ENCODE measurements at places on chromosomes 11 and 22.

GRCh38 chr11:100602716-100603115 is 84.4 kb upstream of the ARHGAP42 start:
- no peak for DNase-seq

GRCh38 chr11:134802116-134802515 is 390.1 kb upstream of the B3GAT1 start:
- DNase-seq = no peak

DNA sequence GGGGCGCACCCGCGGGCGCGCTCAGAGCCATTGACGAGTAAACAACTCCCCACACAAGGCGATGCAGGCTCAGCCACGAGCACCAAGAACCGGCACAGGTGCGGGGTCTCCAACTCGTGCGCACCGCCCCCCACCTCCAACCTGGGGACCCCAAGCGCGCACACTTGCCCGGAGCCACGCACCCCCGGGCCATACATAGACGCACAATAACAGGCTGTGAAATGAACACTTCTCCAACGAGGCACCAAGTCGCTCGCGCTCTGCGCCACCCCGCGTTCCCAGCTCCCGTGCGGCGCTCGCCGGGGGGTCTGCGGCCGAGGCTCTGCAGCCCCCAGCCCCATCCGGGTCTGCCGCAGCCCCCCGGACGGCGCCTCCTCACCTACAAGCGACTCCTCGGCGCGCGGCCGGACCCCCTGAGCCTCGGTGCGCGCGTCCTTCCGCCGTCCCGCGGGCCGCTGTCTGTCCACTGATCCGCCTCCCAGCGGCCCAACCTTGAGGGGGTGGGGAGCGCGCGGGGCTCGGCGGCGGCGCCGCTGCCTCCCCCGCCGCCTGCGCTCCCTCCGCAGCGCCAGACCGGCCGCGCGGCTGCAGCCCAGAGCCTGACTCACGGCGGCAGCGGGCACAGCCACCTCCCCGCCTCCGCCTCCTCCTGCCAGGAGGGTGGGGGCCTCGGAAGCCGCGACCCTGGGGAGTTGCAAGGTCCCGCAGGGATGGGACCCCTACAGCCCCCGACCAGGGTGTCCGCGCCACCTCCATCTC is 1.6 kb downstream of the IFITM10 start:
- DNase-seq = no peak

- DNase-seq = no peak
Observed at GRCh38 chr11:19595840-19596751, 116.5 kb upstream of the NAV2 start.

GRCh38 chr11:26743622-26744021 is 21.8 kb upstream of the SLC5A12 start:
- no peak for DNase-seq

DNA sequence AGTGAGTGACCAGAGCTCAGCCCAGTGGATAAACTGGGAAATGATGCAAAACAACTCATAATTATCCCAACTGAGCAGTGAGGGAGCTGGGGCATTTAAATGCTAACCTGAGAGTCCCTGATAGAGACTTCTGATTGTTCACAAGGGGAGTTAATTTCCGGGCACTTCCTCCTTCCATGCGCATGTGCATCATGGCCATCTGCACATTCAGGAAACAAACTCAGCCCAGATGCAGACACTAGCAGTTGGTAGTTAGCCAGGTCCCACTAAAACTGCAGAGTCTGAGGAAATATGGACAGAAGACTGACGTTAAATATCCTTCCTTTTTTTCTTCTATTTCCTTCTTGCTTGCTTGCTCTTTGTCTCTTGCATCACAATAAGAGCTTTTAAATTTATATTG is 852.1 kb upstream of the LRRC4C start:
- DNase-seq = no peak

- DNase-seq = no peak
Observed at GRCh38 chr22:19896665-19897355, 42.1 kb upstream of the GNB1L start.

DNA sequence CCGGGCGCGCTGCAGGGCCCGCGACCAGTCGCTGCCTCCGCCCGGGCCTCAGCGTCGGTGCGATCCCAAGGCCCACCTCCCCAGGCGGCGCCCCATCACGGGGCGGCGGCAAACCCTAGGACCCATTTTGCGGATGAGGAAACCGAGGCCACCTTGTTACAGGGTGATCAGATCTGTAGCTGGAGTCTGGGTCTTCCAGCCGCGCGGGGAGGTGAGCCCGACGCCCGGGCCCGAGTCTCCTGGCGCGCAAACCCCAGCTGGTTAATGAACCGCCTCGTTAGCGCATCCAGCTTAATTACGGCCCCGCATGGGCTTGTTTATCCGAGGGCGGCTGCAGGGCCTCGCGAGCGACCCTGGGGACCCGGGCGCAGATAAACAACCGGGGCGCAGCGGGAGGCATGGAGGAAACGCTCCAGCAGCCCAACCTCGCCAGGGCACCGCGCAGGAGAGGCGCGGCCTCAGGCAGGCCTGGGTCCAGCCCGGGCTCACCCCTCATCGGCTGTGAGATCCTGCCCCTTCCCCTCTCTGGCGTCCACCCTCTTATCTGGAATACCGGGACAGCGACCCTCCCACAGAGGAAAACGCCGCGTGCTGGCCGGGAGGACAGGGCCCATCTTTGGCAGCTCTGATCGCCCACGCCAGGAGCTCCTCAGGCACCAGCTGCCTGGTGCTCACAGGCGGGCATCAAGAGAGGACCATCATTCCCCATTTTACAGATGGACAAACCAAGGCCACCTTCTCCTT is 14.7 kb downstream of the OTUB1 start:
- DNase-seq = no peak

DNA sequence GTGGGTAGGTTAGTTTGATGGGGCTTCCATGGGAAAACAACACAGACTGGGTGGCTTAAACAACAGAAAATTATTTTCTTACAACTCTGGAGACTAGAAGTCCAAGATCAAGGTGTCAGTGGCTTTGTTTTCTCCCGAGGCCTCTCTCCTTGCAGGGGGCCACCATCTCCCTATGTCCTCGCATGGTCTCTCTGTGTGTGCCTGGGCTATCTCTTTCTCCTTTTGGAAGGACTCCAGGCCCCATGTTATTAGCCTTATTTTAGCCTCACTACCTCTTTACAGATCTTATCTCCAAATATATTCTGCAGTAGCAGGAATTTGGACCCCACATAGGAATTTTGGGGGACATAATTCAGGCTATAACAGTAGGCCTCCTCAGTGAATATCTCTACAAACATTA is 372.7 kb upstream of the FAT3 start:
- no peak for DNase-seq

Measured in kidney epithelial cell (primary cell).